ENCODE measurements at places on chromosomes 12 and 14. TPM values are rescaled to one million over a fixed set of nuclear protein-coding genes. Genes with fewer than 3 reads are reported as not detected.

DNA sequence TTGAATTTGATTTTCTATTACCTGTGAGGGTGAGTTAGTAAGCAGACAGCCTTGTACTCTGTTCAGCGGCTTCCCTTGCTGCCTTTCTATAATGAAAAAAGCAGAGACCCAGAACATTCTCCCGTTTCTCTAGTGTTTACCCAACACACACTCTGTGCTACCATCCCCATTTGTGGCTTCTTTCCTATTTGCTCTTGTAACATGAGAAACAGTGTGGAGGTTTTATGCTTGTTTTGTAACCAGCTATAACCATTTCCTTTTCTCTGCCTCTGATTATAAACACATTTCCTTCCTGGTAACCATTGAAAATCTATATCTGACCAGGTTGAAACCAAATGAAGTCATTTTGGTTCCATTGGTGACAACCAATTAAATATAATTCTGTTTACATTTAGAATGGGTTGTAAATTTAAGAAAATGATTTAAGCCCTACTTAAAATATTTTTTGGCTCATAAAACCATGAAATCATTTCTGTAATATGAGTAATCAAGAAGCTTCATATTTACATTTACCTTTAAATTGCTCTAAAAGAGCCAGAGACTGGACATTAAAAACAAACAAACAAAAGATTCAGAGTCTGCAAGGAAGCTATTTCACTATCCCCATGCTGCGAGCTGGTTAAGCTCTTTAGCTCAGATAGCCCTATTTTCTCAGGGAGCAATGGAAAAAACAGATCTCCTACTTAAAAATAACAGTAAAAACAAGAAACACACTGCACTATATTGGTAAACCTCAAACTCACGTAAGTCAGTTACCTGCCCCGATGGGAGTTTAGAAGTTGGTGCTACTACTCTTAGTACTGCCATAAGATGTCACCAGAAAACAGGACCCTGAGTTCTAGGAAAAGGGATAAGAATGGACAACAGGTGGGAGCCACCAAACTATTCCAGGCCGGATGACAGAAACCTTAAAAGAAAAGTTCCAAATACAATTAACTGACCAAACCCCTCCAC lies 206.5 kb upstream of the EEA1 start:
- H3K4me1 ChIP-seq, result no peaks in the 10 kb centered on the region
- no peak overlapping the region for H3K4me3 ChIP-seq
- H3K36me3 ChIP-seq, result no peaks in the 10 kb centered on the region
- no peak overlapping the region for H3K27ac ChIP-seq
- no peaks in the 10 kb centered on the region for H3K27me3 ChIP-seq

DNA sequence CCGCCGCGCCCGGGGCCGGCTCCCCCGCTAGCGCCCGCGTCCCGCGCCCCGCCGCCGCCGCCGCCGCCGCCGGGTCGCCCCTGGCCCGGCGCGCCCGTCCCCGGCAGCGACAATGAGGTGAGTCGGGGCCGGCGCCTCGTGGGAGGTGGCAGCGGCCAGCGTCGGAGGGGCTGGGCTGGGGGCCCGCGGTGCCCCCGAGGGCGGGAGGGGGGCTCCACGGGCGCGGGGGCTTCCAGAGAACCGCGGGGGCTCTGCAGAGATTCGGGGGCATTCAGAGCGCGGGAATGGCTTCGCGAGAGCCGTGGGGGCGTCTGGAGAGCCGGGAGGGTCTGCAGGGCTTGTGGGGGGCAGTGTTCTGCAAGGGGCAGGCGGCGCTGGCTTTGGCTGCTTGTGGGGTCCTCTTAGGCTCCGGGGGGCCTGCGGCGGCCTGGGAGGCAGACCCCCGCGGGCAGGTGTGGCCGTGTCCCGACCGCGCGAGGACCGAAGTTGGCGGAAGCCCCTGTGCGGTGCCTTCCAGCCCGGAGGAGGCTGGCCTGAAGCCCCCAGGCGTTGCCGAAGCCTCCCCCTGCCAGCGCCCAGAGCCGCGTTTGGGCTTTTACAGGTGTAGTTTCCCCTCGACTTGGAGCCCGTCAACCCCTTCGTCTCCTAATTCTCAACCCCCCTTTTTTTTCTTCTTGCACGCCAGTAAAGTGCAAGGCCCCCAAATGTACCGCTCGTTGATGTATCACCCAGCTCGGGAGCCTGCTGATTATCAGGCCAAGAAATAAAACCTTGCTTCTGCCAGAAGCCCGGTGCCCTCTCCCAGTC lies 93.1 kb upstream of the EVL start:
- DNase-seq, result no peak
- no peaks in the 10 kb centered on the region for H3K27me3 ChIP-seq
- H3K27ac ChIP-seq, result no peak overlapping the region
- no peaks in the 10 kb centered on the region for H3K36me3 ChIP-seq

DNA sequence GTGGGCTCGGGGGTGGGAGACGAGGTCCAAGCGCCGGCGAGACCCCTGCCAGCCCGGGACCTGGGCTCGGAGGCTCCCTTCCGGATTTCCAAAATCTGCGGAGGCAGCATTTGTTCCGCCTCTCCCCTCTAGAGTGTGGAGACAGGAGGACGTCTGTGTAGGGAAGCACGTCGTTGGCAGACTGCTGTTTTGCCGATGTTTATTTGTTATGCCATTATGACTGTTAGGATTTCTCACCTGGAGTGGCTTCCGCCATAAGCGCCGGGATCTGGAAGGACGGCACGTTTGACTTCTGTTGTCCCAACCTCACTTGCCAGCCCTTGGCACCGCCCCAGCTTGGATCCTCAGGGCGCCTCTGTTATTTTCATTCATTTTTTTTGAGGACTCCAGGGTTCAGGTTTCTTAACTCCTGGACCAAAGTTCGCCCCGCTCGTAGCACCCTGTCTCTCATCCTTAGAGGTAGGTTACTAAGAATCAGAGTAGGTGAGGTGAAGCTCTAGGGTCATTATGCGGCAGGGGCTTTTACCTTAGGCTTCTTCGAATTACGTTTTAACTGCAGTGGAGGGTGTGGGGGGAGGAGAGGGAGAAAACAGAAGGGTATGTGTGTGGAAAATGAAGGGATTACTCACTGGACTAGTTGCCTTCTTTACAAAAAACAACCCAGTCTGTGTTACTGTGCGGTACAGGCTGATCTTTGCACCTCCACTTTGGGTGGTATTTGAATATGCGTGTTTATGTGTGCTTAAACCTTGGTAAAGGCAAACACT lies 547 bp upstream of the PYGL start:
- DNase-seq, result peak; percentile 73
- H3K4me3 ChIP-seq, result peak overlapping the region; percentile 76
- H3K27ac ChIP-seq, result peak overlapping the region; percentile 64
- no peaks in the 10 kb centered on the region for H3K36me3 ChIP-seq
- no peaks in the 10 kb centered on the region for H3K27me3 ChIP-seq
- H3K4me1 ChIP-seq, result no peaks in the 10 kb centered on the region

ENDOU gene
- total RNA-seq, result not detected

DCAF11 gene
- total RNA-seq, result 52.3 TPM

- no peaks in the 10 kb centered on the region for H3K27me3 ChIP-seq
- DNase-seq, result no peak
- no peaks in the 10 kb centered on the region for H3K36me3 ChIP-seq
- peaks cover 6% of the 10 kb centered on the region for H3K4me1 ChIP-seq
- H3K4me3 ChIP-seq, result peak overlapping the region; percentile 91
- no peak overlapping the region for H3K27ac ChIP-seq
Measured at GRCh38 chr12:70364695-70365397, 1.2 kb upstream of the KCNMB4 start.

DNA sequence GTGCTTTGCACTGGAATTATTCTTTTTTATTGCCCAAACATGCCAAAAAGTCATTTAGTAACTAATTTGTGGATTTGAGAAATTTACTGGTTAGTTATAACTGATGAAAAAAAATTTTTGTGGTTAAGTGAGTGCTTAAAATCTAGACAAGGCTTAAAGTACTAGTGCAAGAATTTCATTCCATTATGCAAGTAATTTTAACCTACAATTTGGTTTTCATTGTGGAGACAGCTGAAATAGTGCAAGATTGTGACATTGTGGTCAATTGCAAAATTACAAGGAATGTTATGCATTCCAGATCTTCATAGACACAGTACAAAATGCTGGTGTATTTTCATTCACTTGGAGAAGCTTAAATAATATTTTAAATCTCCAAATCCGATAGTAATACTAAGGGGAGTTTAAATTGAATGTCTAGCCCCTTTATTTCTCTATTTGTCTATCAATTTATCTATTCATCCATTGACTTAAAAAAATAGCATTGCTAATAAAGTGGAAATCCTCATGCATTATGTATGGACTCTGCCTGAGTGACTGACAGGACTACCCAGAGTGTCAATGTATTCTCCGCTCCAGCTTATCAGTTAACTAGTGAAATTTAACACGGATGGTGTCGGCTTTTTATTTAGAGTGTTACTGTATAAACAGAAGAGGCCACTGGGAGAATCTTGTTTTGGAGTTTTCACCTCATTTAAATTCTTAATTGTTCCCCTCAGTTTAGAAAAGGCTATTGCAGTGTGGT lies 125.9 kb downstream of the ALX1 start:
- H3K4me3 ChIP-seq, result no peak overlapping the region
- no peaks in the 10 kb centered on the region for H3K4me1 ChIP-seq
- no peaks in the 10 kb centered on the region for H3K27me3 ChIP-seq
- no peak overlapping the region for H3K27ac ChIP-seq

ADAM21 gene
- 0.11 TPM for total RNA-seq

DNA sequence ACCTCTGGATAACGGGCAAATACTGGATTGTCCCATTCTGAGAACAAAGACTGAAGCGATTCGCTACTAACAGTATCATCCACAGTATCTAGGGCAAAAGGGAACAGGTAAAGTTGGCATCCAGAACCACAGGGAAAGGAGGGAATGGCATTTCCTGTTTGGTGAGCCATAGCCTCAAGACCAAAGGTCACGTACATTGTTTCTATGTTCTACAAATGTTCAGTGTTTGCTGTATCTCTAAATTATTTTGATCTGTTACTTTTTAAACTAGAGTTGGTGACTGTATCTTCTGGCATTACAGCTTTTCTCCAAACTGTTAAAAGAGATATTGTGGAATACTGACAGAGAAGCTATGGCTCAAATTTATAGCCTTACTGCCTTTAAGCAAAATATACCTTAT lies 9.7 kb downstream of the MLH3 start:
- no peak overlapping the region for H3K27ac ChIP-seq
- no peaks in the 10 kb centered on the region for H3K27me3 ChIP-seq
- H3K4me3 ChIP-seq, result no peak overlapping the region
- DNase-seq, result no peak
- H3K4me1 ChIP-seq, result no peaks in the 10 kb centered on the region

CTSG gene
- total RNA-seq, result not detected

- no peak overlapping the region for H3K4me3 ChIP-seq
- H3K36me3 ChIP-seq, result peaks cover 21% of the 10 kb centered on the region
- no peaks in the 10 kb centered on the region for H3K27me3 ChIP-seq
- H3K27ac ChIP-seq, result no peak overlapping the region
- H3K4me1 ChIP-seq, result no peaks in the 10 kb centered on the region
- DNase-seq, result no peak
Measured at GRCh38 chr14:58356268-58356667, 39.5 kb upstream of the TOMM20L start.
